Mononuclear cell (primary cell): ENCODE measurements at places on chromosomes 1 and 21. TPM values are rescaled to one million over a fixed set of nuclear protein-coding genes. Genes with fewer than 3 reads are reported as not detected.

NFASC gene
- under 0.01 TPM for total RNA-seq

CLIC6 gene
- total RNA-seq, result 0.10 TPM

TCEA3 gene
- total RNA-seq, result 19.2 TPM

RNU1-1 gene
- under 0.01 TPM for total RNA-seq

BCAR3 gene
- total RNA-seq, result 1.4 TPM

C1orf94 gene
- total RNA-seq, result not detected

UBE2U gene
- total RNA-seq, result not detected

RGS16 gene
- total RNA-seq, result 4.3 TPM

HENMT1 gene
- 6.3 TPM for total RNA-seq

NOS1AP gene
- total RNA-seq, result under 0.01 TPM

KRTAP12-1 gene
- total RNA-seq, result not detected

FCER1A gene
- 16.5 TPM for total RNA-seq

KIRREL1 gene
- total RNA-seq, result under 0.01 TPM

CDK11A gene
- 27.9 TPM for total RNA-seq

RNU1-2 gene
- under 0.01 TPM for total RNA-seq

CREB3L4 gene
- 2.4 TPM for total RNA-seq

CBR3 gene
- 4.1 TPM for total RNA-seq

PIGK gene
- 14.4 TPM for total RNA-seq

GLRX2 gene
- 2.3 TPM for total RNA-seq

ZNF648 gene
- not detected for total RNA-seq
